ENCODE measurements at places on chromosomes 5 and 9.

- DNase-seq: no peak
Observed at GRCh38 chr9:71144495-71144894, 23.1 kb upstream of the TRPM3 start.

GRCh38 chr9:128254362-128254761 lies 21.4 kb downstream of the GOLGA2 start:
- DNase-seq: no peak

- no peak for DNase-seq
Observed at GRCh38 chr5:81303563-81303962, 2.2 kb downstream of the ZCCHC9 start.

- no peak for DNase-seq
Observed at GRCh38 chr9:91248707-91249106, 113.0 kb downstream of the AUH start.

DNA sequence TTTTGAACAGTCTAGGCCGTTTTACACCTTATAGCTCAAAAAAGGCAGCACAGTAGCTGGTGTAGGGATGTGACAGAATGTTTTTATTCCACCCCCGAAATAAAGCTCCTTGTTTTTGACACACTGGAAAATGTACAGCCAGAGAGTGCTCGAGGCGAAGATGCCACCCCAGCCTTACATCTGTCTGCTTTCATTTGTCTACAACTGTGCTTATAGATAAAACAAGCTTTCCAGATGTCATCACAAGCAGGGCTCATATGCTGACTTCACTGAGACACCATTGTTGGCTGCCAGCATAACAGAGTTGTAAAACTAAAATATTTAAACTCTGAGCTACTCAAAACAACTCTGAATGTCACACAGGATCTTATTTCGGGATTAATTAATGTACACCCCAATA lies 386.3 kb downstream of the BNC2 start:
- DNase-seq: peak; percentile 21

GRCh38 chr5:82692826-82693225 lies 384.4 kb downstream of the TMEM167A start:
- no peak for DNase-seq
